ENCODE measurements at places on chromosomes 11 and 22.

- no peak for DNase-seq
Measured at GRCh38 chr11:57162179-57162898, 19.4 kb upstream of the LRRC55 start.

DNA sequence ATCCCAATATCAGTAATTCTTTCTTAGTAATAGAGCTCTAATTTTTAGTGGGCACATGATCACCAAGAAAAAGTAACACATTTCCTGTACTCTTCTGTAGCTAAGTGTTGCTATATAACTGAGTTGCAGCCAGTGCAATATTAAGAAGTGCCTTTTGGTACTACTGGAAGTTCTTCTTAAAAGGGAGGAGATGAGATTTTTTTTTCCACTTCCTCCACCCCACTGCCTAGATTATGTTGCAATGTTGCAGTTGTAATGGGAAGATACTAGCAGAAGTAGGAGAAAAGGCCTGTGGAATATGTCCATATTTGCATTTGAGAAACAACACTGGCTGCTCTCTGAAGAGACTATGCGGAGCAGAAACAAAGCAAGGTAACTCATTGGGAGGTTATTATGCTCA, 280.6 kb upstream of the ANO5 start:
- DNase-seq = no peak

DNA sequence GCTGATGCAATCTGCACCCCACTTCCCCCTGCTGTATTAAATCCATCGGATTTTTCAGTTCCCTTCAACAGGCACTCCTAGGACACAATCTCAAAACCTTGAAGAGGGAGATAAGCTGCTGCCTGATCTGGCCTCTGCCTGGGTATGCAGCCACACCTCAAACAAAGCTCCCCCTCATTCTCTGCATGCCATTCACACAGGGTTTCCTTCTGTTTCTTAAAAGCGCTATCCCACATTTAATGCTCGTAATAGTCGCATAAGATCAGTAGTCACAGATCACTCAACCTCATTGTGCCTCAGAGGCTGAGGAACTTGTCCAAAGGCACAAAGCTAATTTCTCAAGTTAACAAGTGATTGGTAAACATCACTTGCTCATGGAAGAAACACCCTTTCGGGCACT, 34.0 kb downstream of the UQCR10 start:
- no peak for DNase-seq

GRCh38 chr11:2869134-2869526, 16.4 kb downstream of the CDKN1C start:
- no peak for DNase-seq

GRCh38 chr11:356610-357009, 12.7 kb upstream of the B4GALNT4 start:
- no peak for DNase-seq

DNA sequence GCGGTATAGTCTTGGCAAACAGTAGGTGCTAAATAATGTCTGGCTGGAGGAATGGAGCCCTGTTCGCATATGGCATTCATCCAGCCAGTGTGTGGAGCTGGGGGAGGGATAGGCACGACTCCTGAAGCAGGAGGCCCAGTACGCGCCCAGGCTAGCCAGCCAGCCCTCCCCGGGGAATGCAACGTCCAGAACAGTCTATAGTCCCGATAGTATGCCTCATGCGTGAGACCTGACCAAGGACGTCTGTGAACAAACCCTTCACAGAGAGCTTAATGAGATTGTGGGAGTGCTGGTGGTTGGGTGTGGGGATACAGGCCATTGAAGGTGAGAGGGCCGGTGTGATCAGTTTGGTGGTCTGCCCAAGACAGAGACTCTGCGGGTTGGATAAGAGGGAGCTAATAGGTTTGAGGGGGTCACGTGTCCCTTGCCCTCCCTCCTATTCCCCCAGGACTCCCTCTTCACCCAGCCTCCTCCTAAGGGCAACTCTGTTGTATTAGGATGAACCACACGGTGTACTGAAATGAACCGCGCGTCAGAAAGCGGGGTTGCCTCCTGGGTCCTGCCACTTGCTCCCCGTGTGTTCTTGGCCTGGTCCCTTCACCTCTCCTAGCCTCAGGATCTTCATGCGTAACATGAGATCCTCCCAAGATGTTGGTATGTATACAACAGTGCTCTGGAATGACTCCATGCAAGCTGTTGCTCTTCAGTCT, 987 bp upstream of the GRIK4 start:
- DNase-seq = no peak

GRCh38 chr11:59812220-59812619, 1.6 kb upstream of the MRPL16 start:
- DNase-seq = no peak
